ENCODE measurements at places on chromosomes 2 and 18.
A peak's percentile ranks its signal among the peaks of the same experiment; 100 is the strongest.

GRCh38 chr2:198928026-198928425 is 529.7 kb downstream of the SATB2 start:
- no peak for DNase-seq

GRCh38 chr2:19262150-19262549 is 96.3 kb downstream of the OSR1 start:
- no peak for DNase-seq

DNA sequence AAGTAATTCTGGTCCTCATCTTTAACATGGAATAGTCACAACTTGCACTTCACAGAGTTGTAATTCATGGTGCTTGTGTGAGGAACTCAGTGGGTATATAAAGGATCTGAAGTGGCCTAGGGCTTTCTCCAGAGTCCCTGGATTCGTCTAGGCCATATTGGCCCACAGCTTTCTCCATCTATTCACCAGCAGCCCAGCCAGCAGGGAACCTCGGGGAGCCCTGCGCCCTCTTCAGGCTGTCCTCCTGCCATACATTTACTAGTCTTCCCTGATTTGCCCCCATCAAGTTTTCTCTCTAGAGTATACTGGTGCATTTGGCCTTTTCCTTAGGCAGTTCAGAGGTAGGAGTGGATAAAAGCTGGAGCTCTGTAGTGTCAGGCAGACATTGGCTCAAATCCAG is 278.3 kb downstream of the MYCN start:
- no peak for DNase-seq

- DNase-seq = no peak
Measured at GRCh38 chr2:203469546-203469945, 65.6 kb downstream of the RAPH1 start.

GRCh38 chr2:29398384-29399237 is 283.4 kb downstream of the CLIP4 start:
- DNase-seq = no peak

- DNase-seq = no peak
Measured at GRCh38 chr18:56884511-56884910, 233.4 kb downstream of the WDR7 start.

- DNase-seq = no peak
Measured at GRCh38 chr2:132547090-132547687, 122.8 kb downstream of the LYPD1 start.

DNA sequence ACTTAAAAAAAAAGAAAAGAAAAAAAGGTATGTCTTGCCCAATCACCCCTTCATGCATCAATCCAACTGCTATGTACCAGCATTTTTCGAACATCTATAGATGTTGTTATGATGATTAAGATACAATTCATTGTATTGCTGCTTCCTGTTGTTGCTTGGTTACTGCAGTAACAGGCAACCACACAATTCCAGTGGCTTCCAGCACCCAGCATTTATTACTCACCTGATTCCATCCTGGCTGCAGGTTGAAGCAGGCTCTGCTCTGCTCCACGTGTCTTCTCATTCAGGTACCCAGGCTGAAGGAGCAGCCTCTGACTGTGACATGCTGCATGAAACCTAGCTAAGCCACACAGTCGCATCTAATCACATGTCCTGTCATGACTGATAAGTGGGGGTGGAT is 196.9 kb downstream of the INO80D start:
- DNase-seq = no peak

GRCh38 chr2:1248187-1248586 is 165.1 kb upstream of the TPO start:
- no peak for DNase-seq

DNA sequence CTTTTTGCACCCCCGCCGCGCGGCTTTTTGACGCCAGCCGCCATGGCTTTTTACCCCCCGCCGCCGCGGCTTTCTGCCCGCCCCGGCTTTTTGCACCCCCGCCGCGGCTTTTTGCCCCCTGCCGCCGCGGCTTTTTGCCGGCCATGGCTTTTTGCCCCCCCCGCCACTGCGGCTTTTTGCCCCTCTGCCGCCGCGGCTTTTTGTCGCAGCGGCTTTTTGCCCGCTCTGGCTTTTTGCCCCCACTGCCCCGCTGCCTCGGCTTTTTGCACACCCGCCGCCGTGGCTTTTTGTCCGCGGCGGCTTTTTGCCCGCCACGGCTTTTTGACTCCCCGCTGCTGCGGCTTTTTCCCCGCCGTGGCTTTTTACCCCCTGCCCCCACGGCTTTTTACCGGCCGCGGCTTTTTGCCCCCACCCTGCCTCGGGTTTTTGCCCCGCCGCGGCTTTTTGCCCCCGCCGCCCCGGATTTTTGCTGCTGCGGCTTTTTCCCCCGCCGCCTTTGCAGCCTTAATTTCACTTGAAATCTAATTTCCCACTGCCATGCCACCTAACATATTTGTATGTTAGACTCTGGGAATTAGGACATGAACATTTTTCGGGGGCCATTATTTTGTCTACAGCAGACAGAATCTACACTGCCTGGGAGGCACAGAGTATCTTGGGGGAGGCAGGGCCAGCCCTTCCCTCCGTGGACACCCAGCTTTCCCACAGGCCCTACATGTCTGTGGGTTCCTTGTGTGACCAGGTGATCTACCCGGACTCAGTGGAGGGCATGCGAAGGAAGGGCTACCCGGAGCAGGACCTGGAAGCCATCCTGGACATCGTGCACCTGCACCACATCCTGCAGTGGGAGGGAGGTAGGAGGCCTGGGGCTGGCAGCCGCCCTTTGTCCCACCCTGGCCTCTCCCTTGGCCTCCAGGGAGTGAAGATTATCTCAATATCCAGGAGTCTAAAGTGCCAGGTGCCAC is 3031.0 kb upstream of the TEKT4 start:
- DNase-seq = no peak

DNA sequence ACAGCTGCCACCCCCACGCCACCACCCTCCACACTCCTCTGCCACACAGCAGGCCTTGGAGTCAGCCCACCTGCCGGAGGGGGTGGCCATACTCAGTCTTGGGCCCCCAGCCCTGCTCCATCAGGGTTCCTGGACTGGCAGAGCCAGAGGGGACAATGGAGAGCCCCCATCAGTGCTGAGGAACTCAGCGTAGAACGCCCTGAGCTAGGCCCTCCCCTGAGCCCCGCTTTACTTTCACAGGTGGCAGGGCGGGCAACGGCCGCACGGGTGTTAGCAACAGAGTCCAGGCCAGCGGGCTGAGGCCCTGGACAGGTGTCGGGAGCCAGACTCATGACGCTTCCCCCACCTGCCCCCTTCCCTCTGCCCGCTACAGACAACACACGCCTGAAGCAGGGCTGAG is 47.1 kb downstream of the FOSL2 start:
- DNase-seq = no peak

- no peak for DNase-seq
Measured at GRCh38 chr2:17171446-17172049, 346.7 kb downstream of the RAD51AP2 start.

- DNase-seq = no peak
Measured at GRCh38 chr2:177187631-177188312, 24.8 kb upstream of the HNRNPA3 start.

- DNase-seq = no peak
Measured at GRCh38 chr2:105313877-105314276, 15.7 kb downstream of the TGFBRAP1 start.

- peak; percentile 45 for DNase-seq
Measured at GRCh38 chr2:112182581-112183034, 44.4 kb downstream of the FBLN7 start.

- no peak for DNase-seq
Measured at GRCh38 chr18:3171631-3172030, 48.1 kb downstream of the MYOM1 start.

DNA sequence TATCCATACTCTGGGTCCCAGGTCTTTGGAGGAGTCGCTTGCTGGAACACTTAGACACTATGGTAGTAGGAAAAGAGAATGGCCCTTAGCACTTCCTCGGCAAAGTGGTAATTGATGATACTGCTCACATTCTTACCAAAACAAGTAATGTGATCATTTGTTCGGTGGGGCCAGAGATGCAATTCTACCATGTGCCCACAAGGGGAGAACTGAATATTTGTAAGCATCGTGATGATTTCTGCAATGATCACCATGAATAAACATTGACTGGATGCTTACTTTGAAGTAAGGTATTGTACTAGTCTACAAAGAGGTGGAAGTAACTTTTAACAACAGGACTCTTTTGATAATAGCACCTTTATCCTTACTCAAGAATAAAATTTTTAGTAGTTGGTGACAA is 109.7 kb downstream of the CD8B2 start:
- no peak for DNase-seq

DNA sequence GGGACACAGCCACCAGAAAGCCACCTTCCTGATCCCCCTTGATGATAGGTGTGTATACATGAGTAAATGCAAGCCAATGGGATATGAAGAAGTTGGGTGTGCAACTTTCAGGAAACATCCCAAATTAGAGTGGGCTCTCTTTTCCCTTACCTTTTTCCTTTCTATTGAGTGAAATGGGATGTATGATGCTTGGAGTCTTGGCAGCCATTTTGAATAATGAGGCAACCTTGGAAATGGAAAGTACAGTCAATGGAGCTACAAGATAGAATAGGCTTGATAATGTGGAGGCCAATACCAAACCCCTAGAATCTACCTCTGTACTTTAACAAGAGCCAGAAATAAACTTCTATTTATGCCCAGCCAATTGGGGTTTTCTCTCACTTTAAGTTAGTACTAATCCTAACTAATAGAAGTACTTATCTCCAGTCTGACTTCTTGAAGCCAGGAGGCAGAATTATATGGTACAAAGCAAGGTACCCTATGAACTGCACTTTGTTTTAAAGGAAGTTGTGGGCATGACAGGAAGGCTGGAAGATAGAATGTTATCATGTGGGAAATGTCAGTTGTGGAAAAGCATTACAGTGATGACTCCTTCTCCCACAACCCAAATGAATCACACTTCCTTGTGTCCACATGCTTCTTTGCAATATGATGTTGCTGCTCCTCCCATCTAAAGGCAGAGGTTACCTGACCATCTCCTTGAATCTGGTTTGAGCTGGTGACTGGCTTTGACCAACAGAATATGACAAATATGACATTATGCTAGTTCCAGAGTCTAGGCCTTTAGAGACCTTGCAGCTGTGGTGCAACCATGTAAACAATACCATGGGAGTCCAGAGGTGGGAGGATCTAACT is 12.9 kb upstream of the NABP1 start:
- DNase-seq = no peak

GRCh38 chr2:157840568-157841156 is 35.5 kb downstream of the ACVR1 start:
- no peak for DNase-seq

- DNase-seq = no peak
Measured at GRCh38 chr18:59628995-59629394, 68.2 kb downstream of the CCBE1 start.

DNA sequence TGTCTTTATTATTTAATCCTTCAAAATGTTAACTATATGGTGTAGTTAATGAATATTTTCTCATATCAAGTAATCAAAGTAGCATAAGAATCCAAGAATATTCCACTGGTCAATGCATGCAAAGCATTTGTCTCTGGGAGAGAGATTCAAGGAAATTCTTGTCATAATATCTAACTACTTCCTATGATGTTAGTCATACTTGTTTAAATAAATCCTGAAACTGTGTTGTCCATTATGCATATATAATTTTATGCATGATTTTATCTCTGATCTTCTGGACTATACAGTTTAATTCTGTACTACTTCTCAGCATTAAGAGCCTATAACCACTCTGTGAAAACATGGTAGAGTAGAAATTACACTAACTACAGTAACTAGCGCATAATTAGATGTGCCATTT is 388.3 kb downstream of the NR4A2 start:
- no peak for DNase-seq

DNA sequence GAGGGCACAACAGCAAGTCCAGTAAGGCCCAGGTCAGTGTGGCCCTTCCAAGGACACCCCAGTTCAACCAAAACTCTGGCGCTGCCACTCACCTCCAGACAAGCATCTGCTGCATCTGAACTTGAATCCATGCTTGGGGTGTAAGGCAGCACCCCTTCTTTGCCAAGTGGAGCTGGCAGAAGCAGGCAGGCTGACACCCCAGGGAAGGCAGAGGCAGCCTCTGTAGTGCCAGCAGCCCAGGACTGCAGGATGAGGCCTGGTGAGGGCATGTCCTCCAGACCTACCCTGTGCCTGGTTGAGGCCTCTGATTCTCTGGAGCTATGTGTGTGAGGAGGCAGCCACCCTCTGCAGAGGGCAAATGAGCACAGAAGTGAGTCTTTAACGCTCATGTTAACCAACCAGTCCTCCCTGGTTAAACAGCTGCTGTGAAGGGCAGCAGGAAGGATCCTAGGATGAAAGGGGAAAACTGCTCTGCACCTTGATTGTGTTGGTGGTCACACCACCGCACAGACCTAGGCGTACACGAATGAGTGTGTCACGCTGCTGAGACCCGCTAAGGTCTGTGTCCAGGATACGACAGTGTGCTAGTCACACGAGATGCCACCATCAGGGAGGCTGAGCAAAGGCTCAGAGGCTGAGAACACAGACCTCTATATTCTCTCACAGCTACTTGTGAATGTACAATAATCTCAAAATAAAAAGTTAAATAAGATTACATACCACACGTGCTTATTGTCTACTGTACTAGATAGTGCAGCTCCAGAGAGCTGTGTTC is 2.2 kb downstream of the PARD6G start:
- DNase-seq = no peak

GRCh38 chr2:207546822-207547221 is 17.1 kb downstream of the CREB1 start:
- no peak for DNase-seq

DNA sequence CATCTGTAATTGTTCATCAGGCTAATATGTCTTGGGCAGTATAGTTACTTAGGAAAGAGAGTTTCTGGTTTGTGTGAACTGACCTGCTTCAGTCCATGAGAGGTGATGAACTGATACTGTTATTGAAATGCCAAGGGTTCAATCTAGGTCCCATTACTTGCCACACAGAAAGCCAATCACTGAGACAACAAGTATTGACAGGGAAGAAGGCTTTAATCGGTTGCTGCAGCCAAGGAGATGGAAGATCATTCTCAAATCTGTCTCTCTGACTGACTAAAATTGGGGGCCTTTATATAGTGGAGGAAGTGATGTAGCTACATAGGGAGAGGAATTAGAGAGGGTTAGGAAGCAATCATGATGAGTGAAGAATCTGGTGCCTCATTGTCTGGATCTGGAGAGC is 19.9 kb upstream of the FAM98A start:
- no peak for DNase-seq

DNA sequence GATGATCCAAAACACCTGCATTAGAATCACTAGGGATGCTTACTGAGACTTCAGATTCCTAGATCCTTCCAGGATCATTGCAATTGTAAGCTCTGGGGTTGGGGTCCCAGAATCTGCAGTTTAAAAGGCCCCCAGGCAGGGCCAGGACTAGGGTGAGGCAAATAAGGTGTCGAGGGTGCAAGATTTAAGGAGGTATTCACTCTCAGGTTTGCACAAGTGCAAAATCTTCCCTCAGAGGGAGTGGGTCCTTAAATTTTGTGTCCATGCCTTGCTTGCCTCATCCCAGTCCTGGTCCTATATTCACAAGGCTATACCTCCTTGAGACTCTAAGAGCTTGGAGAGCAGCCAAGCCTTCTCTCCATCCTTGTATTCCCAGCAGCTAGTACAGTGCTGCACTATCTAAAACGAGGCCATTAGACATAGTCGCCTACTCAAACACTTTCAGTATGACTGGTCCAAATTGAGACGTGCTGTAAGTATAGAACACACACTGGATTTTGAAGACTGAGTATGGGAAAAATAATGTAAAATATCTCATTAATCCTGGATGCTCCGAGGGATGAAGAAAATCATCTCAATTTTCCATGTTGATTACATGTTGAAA is 31.6 kb upstream of the MREG start:
- DNase-seq = no peak

- no peak for DNase-seq
Measured at GRCh38 chr2:115825912-115826311, 1383.5 kb downstream of the DPP10 start.

All from CD4-positive, alpha-beta T cell (primary cell).